Neural crest cell (in vitro differentiated cells): ENCODE measurements at places on chromosomes 7 and 10.

DNA sequence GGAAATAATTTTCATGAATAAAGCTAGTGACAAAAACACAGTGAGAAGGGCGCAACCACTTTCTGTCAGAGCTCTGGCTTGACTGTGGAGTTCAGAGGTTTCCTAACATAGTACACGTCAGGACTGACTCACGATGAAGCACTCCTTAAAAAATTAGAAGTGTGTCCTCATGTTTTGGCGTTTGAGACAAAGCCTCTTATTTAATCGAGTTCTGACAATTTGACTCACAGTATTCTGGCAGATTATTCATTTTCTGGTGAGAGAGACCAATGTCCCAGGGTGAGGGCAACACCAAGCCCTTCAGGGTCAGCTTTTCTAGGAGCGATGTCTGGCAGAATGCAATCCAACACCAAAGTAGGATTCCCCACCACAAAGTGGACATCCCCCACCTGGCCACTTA lies 108.7 kb downstream of the DIP2C start:
- DNase-seq: no peak

DNA sequence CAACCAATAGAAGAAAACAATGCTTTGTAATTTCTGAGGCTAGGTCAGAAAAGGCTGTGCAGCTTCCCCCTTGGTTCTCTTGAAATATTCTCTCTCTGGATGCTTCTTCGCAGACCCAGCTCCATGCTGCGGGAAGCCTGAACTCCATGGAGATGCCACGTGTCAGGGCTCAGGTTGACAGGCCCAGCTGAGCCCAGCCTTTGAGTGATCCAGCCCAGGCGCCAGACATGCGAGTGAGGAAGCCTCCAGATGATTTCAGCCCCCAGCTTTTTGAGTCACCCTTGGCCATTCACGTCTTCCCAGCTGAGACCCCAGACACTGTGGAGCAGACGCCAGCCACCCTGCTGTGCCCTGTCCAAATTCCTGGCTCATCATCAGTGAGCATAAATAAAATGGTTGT lies 378.4 kb upstream of the NRP1 start:
- DNase-seq: no peak

GRCh38 chr7:88432301-88432700 lies 125.6 kb upstream of the STEAP4 start:
- no peak for DNase-seq

DNA sequence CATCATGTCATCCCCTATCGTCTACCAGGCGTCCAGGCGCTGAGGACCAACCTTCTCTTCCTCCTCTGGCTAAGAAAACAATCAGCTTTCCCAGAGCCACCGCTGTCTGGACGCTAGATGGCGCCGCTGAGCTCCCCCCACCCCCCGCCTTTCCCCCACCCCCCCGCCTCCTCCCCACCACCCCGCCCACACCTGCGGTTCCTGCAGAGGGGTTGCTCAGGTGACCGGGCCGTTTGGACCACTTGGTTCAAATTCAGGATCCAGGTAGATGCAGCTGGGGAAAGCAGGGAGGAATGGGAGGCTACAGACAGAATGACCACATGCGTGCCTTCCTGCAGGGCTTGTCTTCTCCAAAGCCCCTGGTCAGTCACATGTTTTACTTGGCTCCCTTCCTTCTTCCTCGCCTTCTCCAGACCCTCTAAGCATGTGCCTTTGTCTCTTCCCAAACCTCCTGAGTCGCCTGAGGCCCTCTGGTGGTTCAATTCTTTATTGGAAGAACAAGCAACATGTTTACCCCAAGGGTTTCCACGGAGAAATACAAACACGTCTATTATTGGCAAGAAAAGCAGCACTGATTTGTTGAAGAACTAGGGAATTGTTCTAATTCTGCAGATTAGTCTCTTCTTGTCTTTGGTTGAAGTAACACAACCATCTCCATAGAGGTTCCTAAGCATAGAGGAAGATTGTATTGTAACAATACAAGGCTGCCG lies 24.7 kb downstream of the AOC1 start:
- peak; percentile 54 for DNase-seq

GRCh38 chr10:49542353-49542752 lies 3.4 kb upstream of the ERCC6 start:
- no peak for DNase-seq

GRCh38 chr7:147079083-147079482 lies 962.5 kb downstream of the CNTNAP2 start:
- DNase-seq: no peak

DNA sequence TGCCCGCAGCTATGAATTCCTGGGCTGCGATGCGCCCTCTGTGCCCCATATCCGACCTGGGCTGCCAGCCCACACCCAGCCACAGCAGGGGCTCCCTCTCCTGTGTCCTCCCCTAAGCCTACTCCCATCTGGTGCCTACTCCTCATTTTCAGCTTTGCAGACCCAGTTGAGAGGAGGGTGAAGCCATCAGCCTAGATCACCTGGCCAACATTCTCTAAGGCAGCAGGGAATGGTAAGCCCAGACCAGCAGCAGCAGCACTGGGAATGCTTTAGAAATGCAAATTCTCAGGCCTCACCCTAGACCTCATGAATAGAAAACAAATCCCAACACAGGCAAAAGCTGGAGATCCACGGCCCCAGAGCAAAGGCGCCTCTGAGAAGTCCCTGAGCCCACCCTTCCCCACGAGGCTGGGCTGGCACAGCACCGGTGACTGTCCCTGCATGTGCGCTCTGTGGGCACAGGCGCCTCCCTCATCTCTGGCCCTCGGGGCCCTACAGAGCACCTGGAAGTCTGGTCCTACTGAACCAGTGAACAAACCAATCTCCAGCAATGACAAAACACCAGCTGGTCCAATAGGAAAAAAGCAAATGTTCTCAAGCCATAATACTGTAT lies 161.4 kb downstream of the GFRA1 start:
- no peak for DNase-seq

DNA sequence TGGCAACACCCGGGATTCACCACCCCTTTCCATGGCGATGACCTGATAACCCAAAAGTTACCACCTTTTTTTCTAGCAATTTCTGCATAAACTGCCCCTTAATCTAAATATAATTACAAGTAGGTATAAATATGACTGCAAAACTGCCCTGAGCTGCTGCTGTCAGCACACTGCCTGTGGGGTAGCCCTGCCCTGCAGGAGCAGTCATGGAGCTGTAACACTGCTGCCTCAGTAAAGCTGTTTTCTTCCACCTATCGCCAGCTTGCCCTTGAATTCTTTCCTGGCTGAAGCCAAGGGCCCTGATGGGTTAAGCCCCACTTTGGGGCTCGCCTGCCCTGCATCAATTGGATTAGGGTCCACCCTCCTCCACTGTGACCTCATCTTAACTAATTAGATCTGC lies 368.8 kb downstream of the SFMBT2 start:
- DNase-seq: no peak

DNA sequence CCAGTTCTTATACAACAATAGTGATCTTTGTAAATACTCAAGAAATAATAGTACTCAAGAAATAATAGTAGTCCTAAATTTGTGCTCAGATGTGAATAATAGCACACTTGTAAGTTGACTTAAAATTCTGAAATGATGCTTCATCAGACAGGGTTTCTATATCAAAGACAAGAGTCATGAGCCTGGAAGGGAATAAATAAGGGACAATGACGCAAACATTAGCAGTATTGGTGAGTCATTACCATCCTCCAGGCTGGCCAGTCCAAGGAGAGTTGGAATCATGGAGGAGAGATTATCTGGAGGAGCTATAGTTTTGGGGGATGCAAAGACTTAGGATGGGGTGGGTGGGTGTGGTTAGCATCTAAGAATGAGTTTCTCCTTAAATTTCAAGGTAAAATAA lies 6.1 kb upstream of the SH3PXD2A start:
- no peak for DNase-seq

DNA sequence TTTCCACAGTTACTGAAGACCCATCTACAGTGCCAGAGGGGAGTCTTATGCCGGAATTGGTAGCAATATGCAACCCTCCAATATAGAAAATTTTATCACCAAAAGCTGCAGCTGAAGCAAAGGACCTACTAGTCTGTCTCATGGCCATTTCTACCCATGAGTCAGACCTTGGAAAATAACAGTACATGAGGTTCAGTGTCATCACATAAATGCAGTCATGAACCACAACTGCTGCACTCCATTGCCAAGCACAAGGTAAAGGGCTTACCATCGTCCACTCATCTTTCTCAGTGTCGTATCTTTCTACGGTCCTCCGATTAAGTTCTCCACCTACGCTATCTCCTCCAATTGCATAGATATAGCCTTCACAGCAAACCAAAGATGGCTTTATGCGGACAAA lies 21.8 kb downstream of the KBTBD2 start:
- DNase-seq: no peak

GRCh38 chr7:513521-514166 lies 6.0 kb downstream of the PDGFA start:
- no peak for DNase-seq

GRCh38 chr7:35658606-35659201 lies 36.2 kb downstream of the HERPUD2 start:
- DNase-seq: no peak

DNA sequence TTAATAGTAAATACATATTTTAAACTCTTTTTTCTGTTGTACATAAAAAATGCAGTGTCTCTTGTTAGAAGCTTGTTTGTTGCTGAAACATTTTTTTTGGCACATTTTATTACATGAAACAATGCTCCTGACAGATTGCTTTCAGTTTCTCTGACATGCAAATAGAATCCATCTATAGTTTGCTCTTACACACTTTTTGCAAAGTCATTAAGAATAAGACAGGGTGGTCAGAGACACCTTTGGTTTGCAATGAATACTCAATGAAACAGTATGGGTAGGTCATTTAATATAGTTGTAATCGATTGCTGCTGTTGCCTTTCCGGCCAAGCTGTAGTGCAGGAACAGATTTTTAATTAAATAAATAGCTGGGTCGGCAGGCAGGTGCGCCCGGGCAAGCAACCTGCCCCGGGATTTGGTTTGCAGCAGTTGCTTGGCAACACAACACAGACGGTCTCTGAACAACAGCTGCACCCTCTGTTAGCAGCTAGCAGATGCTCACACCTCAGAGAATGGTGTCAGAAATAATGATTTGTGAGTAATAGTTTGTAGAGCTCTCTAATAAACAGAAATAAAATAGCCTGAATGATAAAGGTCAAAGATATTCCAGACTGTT lies 115.7 kb upstream of the CACNA2D1 start:
- DNase-seq: no peak

- DNase-seq: no peak
Observed at GRCh38 chr7:100582650-100583049, 3.3 kb downstream of the LRCH4 start.

DNA sequence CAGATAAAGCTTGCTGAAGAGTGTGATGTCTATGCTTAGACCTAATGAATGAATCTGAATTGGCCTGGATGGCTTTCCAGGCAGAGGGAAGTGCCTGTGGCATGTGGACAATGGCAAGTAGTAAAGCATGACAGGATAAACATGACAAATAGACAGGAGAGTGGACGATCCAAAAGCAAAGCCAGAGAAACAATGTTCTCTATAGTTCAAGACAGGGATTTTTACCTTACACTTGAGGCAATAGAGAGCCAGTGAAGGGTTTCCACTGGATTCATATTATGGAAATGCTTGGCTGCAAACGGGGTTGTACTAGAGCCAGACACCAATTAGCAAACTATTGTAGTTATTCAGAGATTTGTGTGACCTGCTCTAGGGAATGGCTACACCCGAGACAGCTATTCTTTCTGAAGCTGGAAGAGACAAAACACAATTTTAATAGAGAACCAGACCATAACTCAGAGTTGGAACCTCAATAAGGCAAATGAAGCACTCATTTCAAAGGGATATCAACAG lies 2.3 kb downstream of the AGMO start:
- DNase-seq: no peak

- DNase-seq: no peak
Observed at GRCh38 chr7:92436612-92437445, 10.5 kb upstream of the GATAD1 start.

DNA sequence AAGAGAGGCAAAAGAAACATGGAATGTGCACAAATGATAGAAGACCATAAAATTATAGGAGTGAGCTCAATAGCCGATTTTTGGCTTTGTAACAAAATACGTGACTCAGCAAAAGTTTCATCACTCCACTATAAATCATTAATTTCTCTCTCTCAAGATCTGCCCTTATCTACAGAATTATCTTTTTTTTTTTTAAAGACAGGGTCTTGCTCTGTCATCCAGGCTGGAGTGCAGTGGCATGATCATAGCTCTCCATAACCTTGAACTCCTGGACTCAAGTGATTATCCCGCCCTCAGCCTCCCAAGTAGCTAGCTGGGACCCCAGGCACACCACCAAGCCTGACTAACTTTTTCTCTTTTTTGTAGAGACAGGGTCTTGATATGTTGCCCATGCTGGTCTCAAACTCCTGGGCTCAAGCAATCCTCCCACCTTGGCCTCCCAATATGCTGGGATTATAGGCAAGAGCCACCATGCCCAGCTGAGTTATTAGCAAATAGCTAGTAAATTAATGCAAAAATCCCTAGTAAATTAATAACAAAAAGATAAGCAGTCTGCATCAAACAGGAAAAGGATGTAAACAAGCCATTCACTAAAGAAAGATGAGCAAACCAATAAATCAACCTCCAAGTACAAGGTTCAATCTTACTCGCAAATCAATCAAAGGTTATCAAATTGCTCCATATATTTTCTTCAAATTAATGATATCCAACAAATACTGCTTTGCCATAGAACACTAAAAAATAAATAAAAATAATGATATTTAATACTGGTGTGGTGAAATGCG lies 450.7 kb downstream of the PARD3 start:
- no peak for DNase-seq

DNA sequence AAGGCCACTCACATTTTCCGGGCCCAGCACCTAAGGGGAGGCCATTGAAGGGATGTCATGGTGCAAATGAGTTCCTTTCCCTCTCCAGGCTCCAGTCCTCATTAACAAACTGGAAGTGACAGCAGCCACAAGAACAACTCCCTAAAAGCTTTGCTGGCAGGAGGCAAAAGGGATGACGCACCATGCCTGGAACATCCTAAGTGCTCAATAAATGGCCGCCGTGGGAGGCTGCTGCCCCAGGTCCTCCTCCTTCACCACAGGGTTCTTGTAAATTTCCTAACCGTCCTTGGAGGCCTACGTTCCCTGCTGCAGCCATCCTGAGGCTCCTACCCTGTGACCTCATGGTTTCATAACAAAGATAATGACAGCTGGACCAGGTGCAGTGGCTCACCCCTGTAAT lies 41.3 kb upstream of the CAMK1D start:
- DNase-seq: no peak

GRCh38 chr10:117360994-117361667 lies 14.1 kb downstream of the PDZD8 start:
- DNase-seq: no peak

- DNase-seq: no peak
Observed at GRCh38 chr10:19930936-19931893, 115.0 kb downstream of the PLXDC2 start.

- peak; percentile 42 for DNase-seq
Observed at GRCh38 chr7:35624299-35625186, 70.4 kb downstream of the HERPUD2 start.

- DNase-seq: no peak
Observed at GRCh38 chr7:138070908-138071307, 5.4 kb upstream of the AKR1D1 start.
